ENCODE measurements at places on chromosomes 4 and X.

GRCh38 chrX:72107320-72107719 is 24.4 kb downstream of the RTL5 start:
- DNase-seq, result no peak

- no peak for DNase-seq
These were observed 41.0 kb upstream of the DMD start for GRCh38 chrX:33252306-33252825.

GRCh38 chrX:9890681-9891091 is 76.5 kb upstream of the CLDN34 start:
- DNase-seq, result no peak

DNA sequence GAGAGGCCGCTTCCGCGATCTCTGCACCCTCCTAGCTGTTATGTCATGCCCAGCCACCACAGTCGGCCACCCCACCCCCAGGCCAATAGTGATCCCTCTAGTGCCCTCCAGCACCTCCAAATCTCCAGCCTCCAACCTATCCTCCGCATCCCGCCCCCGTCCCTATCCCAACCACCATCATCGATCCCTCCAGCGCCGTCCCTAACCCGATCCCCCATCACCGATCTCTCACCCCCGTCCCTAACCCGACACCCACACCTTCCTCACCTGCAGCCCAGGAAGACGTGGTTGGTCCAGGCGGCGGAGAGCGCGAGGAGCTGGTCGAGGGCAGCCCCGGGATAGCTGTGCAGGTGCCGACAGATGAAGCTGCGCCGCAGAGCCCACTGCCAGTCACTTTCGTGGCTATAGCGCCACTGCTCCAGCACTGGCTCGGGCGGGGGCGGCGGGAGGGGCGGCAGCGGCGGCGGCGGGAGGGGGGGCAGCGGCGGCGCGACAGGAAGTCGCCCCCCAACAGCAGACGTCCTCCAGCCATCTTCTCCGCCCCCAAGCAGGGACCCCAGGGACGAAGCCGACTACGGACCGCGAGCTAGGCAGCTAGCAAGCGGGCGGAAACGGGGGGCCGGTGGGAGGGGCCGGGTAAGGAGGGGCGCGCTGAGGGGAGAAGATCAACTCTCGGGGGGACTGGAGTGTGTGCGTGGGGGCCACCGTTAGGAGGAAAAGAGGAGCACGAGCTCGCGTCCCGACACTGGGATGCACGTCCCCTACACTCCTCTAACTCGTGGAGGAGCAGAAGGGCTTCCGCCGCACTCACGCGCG is 552 bp downstream of the NKRF start:
- no peak for DNase-seq

- DNase-seq, result no peak
These were observed 485.5 kb downstream of the TRAM1L1 start for GRCh38 chr4:116599859-116600258.

DNA sequence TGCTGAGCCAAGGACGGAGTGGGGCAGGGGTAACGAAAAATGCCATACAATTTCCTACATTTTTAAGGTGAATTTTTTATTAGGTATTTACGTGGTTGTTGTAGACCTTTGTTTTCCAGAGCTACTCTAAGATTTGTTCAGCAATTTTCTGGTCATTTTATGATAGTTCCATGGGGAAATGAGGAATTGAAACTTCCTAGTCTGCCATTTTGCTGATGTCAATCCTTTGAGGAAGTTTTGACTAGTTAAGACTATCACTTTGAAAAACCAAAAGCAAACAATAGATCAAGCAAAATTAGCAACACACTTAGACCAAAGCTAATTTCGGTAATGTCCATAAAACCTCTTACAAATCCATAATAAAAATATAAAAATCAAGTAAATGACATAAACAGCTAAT is 7.0 kb upstream of the TLR3 start:
- DNase-seq, result no peak

DNA sequence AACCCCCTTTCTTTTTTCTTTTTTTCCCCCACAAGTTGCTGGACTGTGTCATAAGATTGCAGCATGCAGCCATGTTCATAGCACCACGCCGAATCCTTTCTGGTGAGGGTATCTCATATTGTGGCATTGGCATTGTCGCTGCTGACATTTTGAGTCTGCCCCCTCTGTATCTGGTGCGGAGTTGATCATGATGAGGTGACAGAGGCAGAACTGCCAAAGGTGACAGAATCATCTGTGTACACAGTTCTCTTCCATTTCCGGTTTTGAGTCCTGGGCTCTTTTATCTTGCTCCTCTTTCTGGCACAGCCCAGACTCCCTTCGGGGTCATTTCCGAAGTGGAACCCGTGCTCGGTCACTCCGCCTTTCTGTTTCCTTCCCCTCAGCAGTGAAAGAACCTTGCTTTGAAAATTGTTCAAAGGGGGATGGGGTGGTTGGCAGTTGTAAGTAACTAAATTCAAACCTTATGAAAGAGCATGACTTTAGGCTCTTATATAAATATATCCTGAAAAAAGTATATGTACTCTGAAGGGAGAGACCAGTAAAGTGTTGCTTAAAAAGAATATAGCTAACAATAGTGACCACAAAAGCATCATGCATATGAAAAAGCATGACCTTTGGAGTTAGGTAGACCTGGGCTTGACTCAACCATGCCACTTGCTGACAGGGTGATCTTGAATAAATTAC is 55.0 kb upstream of the BMP2K start:
- no peak for DNase-seq

- DNase-seq, result no peak
These were observed 89.4 kb downstream of the GABRB1 start for GRCh38 chr4:47120783-47121182.

DNA sequence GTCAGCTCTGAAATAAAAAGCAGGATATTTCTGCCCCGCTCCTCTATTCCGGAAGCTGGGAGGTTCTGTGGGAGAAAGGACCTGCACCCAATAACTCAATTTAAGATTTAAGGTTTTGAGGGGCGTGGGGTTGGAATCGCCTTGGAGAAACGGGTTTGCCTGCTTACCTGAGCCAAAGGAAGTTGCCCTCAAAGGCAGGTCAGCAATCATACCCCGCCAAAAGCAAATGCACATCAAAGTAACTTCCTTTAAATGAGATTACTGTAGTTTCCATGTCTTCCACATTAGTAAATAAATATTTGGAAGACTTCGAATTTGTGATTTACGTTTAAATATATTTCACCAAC is 978 bp upstream of the HS3ST1 start:
- no peak for DNase-seq

Data from tibial nerve (tissue), 4 donors.